ENCODE measurements at places on chromosomes 5 and 9. TPM values are rescaled to one million over a fixed set of nuclear protein-coding genes. Genes with fewer than 3 reads are reported as not detected.

Gene TTC23L
- 0.35 TPM for total RNA-seq

Gene CDH6
- total RNA-seq = 2.0 TPM

Gene OR2V2
- not detected for total RNA-seq

Gene C5orf52
- 5.5 TPM for total RNA-seq

DNA sequence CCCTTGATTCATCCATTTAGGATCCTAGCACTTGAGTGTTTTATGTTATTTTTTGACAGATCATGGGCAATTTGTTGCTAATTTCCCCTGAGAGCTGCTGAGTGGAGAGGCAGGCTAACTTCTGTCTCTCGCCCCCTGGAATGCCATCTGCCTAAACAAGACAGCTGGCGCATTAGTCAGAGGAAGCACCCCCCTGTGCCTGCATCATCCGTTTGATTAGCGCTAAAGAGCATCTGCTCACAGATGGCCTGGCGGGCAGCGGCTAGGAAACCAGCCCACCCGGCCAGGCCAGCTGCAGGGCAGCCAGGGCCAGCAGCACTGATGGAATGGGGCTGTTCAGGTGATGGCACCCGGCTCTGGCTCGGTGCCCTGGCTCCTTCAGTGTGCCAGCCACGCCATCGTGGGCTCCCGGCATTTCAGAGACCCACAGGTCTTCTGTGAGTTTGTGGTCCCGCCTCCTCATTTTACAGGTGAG is 22.9 kb upstream of the ASS1 start:
- no peaks in the 10 kb centered on the region for H3K36me3 ChIP-seq
- no peak overlapping the region for H3K4me3 ChIP-seq
- no peak overlapping the region for H3K27ac ChIP-seq
- no peak for DNase-seq
- no peaks in the 10 kb centered on the region for H3K4me1 ChIP-seq

DNA sequence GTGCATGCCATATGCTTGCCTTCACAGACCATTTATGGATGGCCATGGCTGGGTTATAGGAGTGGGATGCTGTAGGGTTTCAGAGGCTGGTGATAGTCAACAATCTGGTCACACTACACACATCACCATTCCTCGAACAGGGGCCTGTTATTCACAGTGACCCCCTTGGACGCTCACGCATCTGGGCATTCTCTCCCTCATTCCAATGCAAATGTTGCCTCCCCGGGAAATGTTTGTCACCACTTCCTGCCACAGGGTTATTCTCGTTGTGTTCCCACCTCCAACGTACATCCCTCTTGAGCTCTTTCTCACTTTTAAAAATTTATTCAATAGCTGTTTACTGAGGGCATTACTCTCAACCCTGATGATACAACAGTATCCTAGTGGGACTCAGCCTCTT is 135.4 kb downstream of the SCAMP1 start:
- H3K4me3 ChIP-seq = no peak overlapping the region
- no peak overlapping the region for H3K27ac ChIP-seq
- no peaks in the 10 kb centered on the region for H3K27me3 ChIP-seq

DNA sequence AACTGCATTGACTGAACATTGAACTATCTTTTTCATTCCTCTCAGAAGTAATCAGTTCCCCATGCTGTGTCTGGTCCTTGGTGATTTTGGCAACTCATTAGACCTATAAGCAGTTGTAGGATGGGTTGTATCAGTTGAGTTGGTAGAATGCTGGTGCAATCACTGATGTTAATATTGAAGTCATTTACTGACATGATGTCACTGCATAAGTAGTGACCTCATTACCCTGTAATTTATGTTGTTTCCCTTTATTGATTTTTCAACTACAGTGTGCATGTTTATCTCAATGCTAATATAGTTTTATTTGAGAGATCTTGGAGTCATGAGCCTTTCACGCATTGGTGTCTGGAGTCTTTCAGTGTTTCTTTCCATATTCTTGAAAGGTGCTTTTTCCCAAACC is 275.0 kb downstream of the SPATA31D1 start:
- no peak overlapping the region for H3K4me3 ChIP-seq
- H3K36me3 ChIP-seq = no peaks in the 10 kb centered on the region

DNA sequence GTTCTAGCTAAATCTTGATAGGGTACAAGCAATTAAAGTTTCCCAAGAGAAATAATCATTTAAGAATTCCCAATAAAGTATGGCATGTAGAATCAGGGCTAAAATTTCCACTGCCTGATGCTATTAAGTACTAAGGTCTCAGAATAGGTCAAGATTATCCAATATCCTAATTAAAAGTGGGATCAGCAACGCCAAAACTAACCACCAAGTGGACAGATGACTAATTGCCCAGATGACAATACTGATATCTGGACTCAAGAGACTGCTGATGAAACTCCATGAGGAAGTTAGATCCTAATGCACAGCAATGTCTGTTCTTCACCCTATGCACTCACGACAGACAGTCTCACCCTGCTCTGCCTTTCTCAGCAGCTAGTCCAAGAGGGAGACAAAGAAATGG is 14.3 kb downstream of the DEPDC1B start:
- H3K4me3 ChIP-seq = no peak overlapping the region
- DNase-seq = no peak
- no peaks in the 10 kb centered on the region for H3K36me3 ChIP-seq
- no peaks in the 10 kb centered on the region for H3K27me3 ChIP-seq
- H3K4me1 ChIP-seq = no peaks in the 10 kb centered on the region
- H3K27ac ChIP-seq = no peak overlapping the region

GRCh38 chr5:5145651-5146529 is 5.8 kb downstream of the ADAMTS16 start:
- no peaks in the 10 kb centered on the region for H3K4me1 ChIP-seq
- H3K36me3 ChIP-seq = no peaks in the 10 kb centered on the region
- H3K27ac ChIP-seq = no peak overlapping the region
- no peak for DNase-seq
- H3K27me3 ChIP-seq = peaks cover 5% of the 10 kb centered on the region
